ENCODE measurements at places on chromosomes 3 and 15.
A peak's percentile ranks its signal among the peaks of the same experiment; 100 is the strongest.

GRCh38 chr15:26081758-26082220 lies 218.7 kb upstream of the ATP10A start:
- DNase-seq = no peak

- DNase-seq = no peak
These were observed 138.8 kb upstream of the TLE3 start for GRCh38 chr15:70236341-70237086.

GRCh38 chr15:47961401-47962090 lies 159.2 kb upstream of the SLC24A5 start:
- DNase-seq = no peak

GRCh38 chr15:73317651-73318462 lies 50.9 kb downstream of the HCN4 start:
- DNase-seq = no peak

- no peak for DNase-seq
These were observed 26.2 kb upstream of the LRTM1 start for GRCh38 chr3:54954022-54954421.

GRCh38 chr3:41525303-41526064 lies 326.2 kb downstream of the CTNNB1 start:
- no peak for DNase-seq

GRCh38 chr3:145190138-145190537 lies 970.8 kb downstream of the PLOD2 start:
- no peak for DNase-seq

GRCh38 chr3:135324301-135324700 lies 529.2 kb downstream of the EPHB1 start:
- no peak for DNase-seq

- no peak for DNase-seq
These were observed 23.4 kb upstream of the SEC13 start for GRCh38 chr3:10344147-10344943.

- peak; percentile 21 for DNase-seq
These were observed 69.7 kb upstream of the LRRFIP2 start for GRCh38 chr3:37243820-37244748.

DNA sequence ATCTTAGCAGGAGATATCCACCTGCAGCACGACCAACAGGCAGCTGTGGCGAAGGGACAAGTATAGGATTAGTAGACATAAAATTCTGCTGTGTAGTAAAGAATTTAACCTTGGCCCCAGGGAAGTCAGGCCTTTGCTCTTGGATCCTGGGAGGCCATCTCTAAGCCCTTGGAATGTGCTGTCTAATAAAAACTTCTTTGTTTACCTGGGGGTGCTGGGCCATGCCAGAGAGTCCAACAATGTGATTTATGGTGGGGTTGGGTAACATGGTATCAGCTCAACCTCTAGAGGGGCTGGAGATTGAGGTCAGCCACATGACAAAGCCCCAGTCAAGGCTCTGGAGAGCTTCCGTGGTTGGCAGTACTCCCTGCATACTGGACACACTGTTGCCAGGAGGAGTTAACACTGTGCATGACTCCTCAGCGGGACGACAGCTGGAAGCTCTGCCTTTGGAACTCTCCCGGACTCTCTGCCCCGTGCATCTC lies 52.4 kb downstream of the HEG1 start:
- no peak for DNase-seq

DNA sequence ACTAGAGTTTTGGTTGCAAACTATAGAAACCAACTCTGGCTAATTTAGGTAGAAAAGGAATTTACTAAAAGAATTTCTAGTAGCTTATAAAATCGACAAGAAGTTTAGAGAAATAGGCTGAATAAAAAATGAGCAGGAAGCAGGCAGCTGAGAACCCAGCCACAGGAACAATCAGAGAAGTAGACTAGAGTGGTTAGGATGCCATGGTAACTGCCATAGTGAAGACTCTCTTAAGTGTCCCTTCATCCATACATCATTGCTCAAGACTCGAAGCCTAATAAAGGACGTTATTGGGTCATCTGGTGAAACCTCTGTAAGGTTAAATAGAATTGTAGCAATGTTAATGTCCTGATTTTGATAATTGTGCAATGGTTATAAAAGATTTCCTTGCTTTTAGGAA lies 13.8 kb downstream of the AVEN start:
- DNase-seq = no peak

GRCh38 chr3:197504641-197505121 lies 51.1 kb downstream of the BDH1 start:
- DNase-seq = no peak

- no peak for DNase-seq
These were observed 19.2 kb downstream of the PLD1 start for GRCh38 chr3:171790898-171791691.

DNA sequence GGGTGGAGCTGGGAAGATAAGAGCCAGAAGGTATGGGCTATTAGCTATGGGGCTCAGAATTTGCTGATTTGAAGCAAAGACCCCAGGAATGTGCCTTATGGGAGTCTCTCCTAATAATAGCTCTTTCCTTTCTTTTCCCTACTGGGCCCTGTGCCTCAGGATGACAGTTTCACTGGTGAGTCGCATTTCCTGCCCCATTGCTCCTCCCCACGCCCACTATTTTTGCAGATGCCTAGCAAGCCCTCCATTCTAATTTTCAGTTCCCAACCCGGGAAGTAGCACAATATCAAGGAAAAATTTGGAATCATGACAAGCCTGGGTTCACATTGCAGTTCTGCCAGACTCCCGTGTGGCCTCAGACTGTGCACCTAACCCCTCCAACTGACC lies 583 bp downstream of the IL17RE start:
- DNase-seq = no peak

GRCh38 chr3:144109944-144110343 lies 138.3 kb downstream of the DIPK2A start:
- DNase-seq = no peak

DNA sequence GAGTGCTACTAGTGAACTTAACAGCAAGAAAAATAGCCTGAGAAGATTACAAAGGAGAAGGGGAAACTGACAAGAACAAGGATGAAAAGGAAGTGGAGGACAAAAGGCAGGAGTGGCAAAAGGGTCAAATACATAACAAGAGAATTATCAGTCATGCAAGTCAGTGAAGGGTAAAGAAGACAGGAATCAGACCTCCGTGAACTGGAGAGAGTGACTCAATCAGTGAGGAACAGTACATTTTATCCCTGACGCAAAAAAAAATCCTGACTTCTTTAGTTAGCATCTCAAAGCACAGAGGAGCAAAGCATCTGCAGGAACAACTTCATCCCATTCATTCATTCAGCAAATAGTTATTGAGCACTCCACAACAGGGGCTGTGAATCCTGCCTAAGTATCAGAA lies 97.8 kb downstream of the SST start:
- DNase-seq = no peak

GRCh38 chr3:157573780-157574378 lies 70.7 kb upstream of the VEPH1 start:
- DNase-seq = no peak

DNA sequence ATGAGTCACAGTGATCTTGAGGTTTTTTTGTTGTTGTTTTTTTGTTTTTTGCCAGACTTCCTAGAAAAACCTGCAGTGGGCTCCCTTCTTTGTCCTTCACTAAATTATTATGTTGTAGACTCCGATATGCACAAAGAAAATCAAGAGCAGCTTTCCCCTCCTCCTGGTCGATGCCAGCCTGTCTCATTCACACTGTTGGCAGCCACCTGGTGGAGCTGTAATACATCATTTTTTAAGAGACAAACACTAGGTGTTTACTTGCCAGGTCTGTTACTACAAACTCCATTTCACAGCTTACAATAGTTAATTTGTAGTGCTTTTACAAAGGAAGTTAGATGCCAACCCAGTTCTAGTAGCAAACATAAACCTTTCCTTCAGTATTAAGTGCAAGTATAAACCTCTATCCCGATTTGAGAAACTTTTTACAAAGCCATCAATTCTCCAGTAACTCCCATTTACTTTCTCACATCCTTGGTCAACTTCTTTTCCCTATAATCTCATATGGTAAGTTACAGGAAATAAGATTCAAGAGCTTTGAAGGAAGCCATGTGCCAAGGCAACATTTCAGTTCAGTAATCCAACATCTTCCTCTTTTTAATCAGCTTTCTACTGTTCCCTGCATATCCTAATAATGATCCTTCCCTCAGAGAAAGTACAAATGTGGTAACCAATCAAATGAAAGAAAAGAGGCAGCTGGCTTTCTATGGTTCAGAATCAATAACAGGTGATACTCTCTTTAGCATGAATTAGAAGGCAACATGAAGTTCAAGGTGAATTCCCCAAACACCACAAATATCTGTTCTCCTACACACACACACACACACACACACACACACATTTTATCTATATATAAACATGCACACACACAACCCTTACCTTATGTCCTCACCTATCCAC lies 14.0 kb downstream of the AAGAB start:
- DNase-seq = no peak

GRCh38 chr3:24943961-24944360 lies 449.3 kb upstream of the THRB start:
- no peak for DNase-seq

- no peak for DNase-seq
These were observed 43.4 kb downstream of the APBA2 start for GRCh38 chr15:28929200-28929599.
